ENCODE measurements at places on chromosomes 11 and 22.

GRCh38 chr11:34239465-34240149 lies 118.2 kb downstream of the ABTB2 start:
- no peak for DNase-seq

DNA sequence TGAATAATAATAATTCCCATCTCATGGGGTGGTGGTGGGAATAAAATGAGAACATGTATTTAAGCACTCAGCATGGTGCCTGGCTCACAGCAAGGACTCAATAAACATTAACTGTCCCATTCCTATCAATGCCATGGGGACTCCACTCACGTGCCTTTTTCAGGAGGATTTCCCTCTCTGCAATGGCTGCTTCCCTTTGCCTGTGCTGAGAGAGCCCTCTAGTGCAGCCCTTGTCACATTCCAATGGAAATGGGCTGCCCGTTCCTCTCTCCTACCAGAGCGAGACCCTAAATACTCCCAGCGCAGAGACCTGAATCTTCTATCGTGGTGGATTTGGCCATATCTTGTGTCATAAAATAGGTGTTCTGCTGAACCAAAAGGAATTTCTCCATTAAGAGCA lies 621.5 kb upstream of the B3GAT1 start:
- no peak for DNase-seq

- DNase-seq, result no peak
These were observed 4.7 kb upstream of the GRAMD1B start for GRCh38 chr11:123425367-123425766.

DNA sequence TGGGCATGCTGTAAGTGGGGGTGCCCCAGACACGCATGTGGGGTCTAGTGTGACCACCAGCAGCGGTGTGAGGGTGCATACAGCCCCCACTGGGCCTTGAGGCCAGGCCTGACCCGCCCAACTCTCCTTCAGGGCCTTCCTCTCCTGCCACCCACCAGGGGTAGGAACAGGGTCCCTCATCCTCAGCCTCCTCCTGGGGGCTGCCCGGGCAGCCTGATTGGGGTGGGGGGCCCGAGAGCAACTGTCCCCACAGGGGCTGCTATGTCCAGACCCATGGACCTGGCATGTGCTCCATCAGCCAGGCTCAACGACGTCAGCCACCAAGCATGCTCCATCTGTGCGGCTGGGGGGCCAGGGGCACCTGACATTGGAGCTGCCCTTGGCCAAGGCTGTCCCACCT lies 27.2 kb downstream of the RTN4R start:
- DNase-seq, result no peak

GRCh38 chr11:95412074-95412473 lies 181.1 kb upstream of the SESN3 start:
- no peak for DNase-seq

DNA sequence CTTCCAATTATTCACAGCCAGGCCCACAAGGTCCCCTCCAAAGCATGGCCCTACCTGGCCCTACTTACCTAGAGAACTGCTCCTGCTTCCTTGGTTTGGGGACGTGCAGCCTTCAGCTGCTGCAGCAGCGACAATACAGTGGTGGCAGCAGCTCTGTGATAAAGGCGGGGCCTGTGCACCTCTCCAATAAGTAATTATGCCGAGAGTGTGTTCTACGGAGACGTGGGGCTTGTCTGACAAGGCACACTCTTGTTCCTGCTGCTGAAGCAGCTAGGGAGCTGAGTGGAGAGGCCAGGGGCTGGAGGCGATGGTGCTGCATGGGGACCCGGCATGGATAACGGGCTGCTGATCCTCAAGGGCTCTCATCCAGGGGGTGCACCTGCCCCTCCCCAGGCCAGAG lies 98.0 kb upstream of the THY1 start:
- DNase-seq, result no peak

GRCh38 chr11:113386866-113387265 lies 713 bp upstream of the ANKK1 start:
- no peak for DNase-seq

GRCh38 chr11:13220148-13220547 lies 57.4 kb upstream of the BMAL1 start:
- DNase-seq, result no peak

GRCh38 chr22:49332691-49333090 lies 495.0 kb downstream of the BRD1 start:
- no peak for DNase-seq

- DNase-seq, result peak; percentile 18
These were observed 639 bp downstream of the INCENP start for GRCh38 chr11:62124186-62125113.

All from NCI-H226 (cell line).